HFFc6 (cell line): ENCODE measurements at places on chromosomes 6 and 20. TPM values are rescaled to one million over a fixed set of nuclear protein-coding genes. Genes with fewer than 3 reads are reported as not detected.

SLC22A16 gene
- not detected in 2 replicates for total RNA-seq

SLC17A9 gene
- 33.0 to 40.5 TPM (median 38.7 TPM) in 3 replicates for total RNA-seq

SIRPD gene
- not detected in 3 replicates for total RNA-seq

FAM210B gene
- 37.2 to 58.6 TPM (median 47.4 TPM) in 3 replicates for total RNA-seq

ASIP gene
- not detected in 3 replicates for total RNA-seq

ABHD16B gene
- not detected in 3 replicates for total RNA-seq

LY6G6F gene
- total RNA-seq: not detected in 3 replicates

NR2E1 gene
- not detected in 3 replicates for total RNA-seq

ZSCAN23 gene
- total RNA-seq: 0.48 to 1.2 TPM (median 0.89 TPM) in 3 replicates

PKIB gene
- not detected in 3 replicates for total RNA-seq

SLC17A2 gene
- not detected in 2 replicates for total RNA-seq

OGFR gene
- 35.5 to 40.8 TPM (median 37.8 TPM) in 3 replicates for total RNA-seq

ARHGAP40 gene
- 0.10 to 0.75 TPM in 2 of 3 replicates, not detected in the other for total RNA-seq

ESR1 gene
- total RNA-seq: 0.57 TPM in 1 of 2 replicates, not detected in the other

BPI gene
- total RNA-seq: not detected in 3 replicates

RAB44 gene
- total RNA-seq: 0.57 TPM in 1 of 2 replicates, not detected in the other

SLC13A3 gene
- 2.3 to 2.6 TPM (median 2.5 TPM) in 3 replicates for total RNA-seq

KCNK5 gene
- total RNA-seq: not detected in 3 replicates

FAM217B gene
- 15.3 to 17.9 TPM (median 16.9 TPM) in 3 replicates for total RNA-seq

SNRNP48 gene
- 11.8 to 14.1 TPM (median 12.9 TPM) in 3 replicates for total RNA-seq

NNAT gene
- not detected in 3 replicates for total RNA-seq

DDX43 gene
- total RNA-seq: not detected in 3 replicates

SNPH gene
- total RNA-seq: 13.7 to 16.2 TPM (median 14.0 TPM) in 3 replicates

DOK5 gene
- total RNA-seq: 0.13 to 0.15 TPM in 2 of 3 replicates, not detected in the other

PKHD1 gene
- total RNA-seq: not detected in 2 replicates

POU5F1 gene
- 0.17 and 0.42 TPM in 2 replicates for total RNA-seq

WFDC2 gene
- not detected in 3 replicates for total RNA-seq

RTN4IP1 gene
- total RNA-seq: 6.3 to 9.5 TPM (median 6.9 TPM) in 3 replicates

NOL4L gene
- 13.0 to 17.0 TPM (median 14.7 TPM) in 3 replicates for total RNA-seq

EDN1 gene
- 3.5 to 7.2 TPM (median 6.7 TPM) in 3 replicates for total RNA-seq

SH3BGRL2 gene
- total RNA-seq: 0.23 to 0.51 TPM (median 0.28 TPM) in 3 replicates

EPM2A gene
- total RNA-seq: 3.2 to 6.0 TPM (median 3.5 TPM) in 3 replicates

BEND6 gene
- 9.6 to 10.2 TPM (median 9.9 TPM) in 3 replicates for total RNA-seq

TBXT gene
- total RNA-seq: not detected in 3 replicates

SNRPB gene
- total RNA-seq: 174 to 225 TPM (median 208 TPM) in 3 replicates

PDYN gene
- not detected in 3 replicates for total RNA-seq

REM1 gene
- total RNA-seq: not detected in 3 replicates

NUDT3 gene
- 11.3 to 16.6 TPM (median 14.4 TPM) in 3 replicates for total RNA-seq

ENTPD6 gene
- total RNA-seq: 45.7 to 52.5 TPM (median 46.4 TPM) in 3 replicates

CPXM1 gene
- not detected in 3 replicates for total RNA-seq

RAET1L gene
- total RNA-seq: not detected in 3 replicates

SLA2 gene
- total RNA-seq: not detected in 3 replicates

HSPA1L gene
- 1.2 to 1.7 TPM (median 1.6 TPM) in 3 replicates for total RNA-seq

DEF6 gene
- total RNA-seq: 3.5 to 4.8 TPM (median 4.2 TPM) in 3 replicates

TRERF1 gene
- total RNA-seq: 9.9 to 16.1 TPM (median 13.3 TPM) in 3 replicates
